ENCODE measurements at places on chromosomes 12 and 14.

- no peak for DNase-seq
These were observed 37.3 kb downstream of the PRKCH start for GRCh38 chr14:61358554-61359226.

- DNase-seq, result no peak
These were observed 34.3 kb upstream of the NCOR2 start for GRCh38 chr12:124601706-124602105.

GRCh38 chr14:89542786-89543424, 125.9 kb upstream of the FOXN3 start:
- DNase-seq, result no peak

GRCh38 chr12:41944216-41944615, 200.5 kb downstream of the GXYLT1 start:
- DNase-seq, result no peak

DNA sequence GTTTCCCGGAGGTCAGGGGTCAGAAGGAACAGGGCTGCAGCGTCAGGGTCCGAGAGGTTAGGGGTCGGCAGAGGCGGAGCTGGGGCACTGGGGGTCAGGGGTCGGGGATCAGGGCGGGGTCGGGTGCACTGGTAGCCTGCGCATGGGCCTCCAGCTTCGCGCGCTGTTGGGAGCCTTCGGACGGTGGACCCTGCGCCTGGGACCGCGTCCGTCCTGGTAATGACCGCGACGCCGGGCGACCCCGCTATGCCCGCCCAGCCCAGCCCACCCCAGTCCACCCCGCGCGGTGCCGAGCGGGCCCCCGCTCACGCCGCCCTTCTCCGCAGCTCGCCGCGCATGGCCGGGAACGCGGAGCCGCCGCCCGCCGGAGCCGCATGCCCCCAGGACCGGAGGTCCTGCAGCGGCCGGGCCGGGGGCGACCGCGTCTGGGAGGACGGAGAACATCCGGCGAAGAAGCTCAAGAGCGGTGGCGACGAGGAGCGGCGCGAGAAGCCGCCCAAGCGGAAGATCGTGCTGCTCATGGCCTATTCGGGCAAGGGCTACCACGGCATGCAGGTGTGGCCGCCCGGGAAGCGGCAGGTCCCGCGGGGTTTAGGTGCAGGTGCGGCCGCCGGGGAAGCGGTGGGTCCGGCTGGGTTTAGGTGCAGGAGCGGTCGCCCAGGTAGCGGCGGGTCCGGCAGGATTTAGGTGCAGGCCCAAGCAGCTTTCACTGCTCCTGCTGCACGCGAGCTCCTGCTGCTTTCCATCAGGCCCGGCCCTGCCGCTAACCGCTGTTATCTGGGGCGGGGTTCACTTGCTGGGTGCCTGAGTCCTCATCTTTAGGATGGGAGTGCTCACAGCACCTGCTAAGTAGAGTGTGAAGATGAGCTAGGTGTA, 743 bp downstream of the PUS1 start:
- no peak for DNase-seq

- DNase-seq, result no peak
These were observed 6.0 kb upstream of the ASB2 start for GRCh38 chr14:93982230-93983007.

GRCh38 chr12:132439333-132439904, 50.5 kb upstream of the FBRSL1 start:
- DNase-seq, result no peak

- no peak for DNase-seq
These were observed 5.5 kb downstream of the PABPN1 start for GRCh38 chr14:23326491-23327332.

DNA sequence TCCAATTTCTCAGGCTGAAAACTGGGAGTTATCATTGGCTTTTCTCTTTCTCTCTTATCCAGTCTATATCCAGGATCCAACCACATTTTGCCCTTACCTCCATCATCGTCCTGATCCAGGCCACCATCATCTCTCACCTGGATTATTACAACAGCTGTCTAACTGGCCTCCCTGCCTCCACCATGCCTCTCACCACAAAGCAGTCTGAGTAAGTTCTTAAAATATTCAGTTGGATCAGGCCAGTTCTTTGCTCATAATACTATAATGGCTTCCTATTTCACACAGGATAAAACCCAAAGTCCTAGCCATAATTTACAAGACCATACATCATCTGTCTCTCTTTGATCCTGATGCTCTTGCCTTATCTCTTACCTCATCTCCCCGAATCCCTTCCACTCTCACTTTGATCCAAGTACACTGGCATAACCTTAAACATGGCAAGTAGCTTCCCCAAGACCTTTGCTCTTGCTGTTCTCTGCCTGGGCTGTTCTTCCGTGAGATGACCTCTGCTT, 133.4 kb upstream of the RAP1B start:
- DNase-seq, result no peak

GRCh38 chr12:113961921-113962710, 4.0 kb downstream of the RBM19 start:
- DNase-seq, result no peak

DNA sequence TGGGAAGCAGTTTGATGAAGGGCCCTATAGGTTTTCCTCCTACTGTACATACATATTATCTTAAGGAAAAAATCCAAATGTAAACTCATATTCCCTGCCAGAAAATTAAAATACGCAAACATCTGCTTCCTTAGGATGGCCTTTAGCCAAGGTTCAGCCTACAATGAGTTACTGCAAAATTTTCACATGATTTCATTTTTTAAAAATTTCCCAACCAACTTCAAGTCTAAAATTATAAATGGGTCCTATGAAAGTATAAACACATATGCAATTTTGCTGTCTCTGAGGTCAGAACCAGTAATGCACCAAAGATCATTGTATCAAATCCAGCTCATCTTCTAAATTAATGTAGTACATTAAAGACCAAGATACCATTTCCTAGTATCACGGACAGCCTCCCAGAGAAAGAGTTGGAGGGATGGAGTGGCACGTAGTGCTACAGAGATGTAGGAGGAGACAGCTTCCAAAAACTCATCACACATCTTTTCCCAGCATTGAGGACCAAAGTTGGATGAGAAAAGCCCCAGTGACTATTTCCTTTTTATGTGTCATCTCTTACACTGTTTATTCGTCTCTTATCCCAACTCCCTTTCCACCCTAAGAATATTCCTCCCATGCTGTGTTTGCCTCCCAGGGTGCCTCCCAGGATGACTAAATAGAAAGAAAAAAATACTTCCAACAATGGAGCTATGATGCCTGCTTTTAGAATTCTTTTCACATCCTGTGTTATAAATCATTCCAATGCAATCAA, 92.3 kb upstream of the SLCO1C1 start:
- no peak for DNase-seq

DNA sequence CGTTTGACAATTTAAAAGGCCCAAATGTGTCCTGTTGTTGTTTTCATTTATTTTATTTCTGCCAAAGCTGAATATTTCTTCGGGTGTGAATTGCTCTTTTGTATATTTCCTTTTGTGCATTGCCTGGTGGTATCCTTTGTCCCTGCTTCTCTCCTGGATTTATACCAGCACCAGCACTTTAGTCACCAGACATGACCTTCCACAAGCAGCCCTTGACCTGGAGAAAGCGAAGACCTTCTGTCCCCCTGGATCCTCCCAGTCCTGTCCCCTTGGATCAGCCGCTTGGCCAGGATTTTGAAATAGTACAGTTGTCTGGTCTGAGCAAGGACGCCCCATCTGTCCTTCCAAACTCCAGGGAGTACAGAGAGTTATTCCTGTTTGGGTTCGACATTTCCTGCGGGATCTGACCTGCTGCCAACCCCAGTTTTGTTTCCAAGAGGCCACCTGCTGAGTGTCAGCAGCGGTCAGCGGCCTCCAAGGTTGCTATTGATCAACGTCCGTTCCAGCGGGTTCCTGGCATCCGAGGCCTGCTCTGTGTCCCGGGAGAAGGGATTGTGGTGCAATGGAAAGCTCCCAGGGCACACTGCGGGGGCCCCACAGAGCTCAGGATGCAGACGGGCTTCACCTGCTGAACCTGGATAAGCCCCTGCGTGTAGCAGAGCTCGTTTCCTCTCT, 45.1 kb upstream of the CHGA start:
- DNase-seq, result no peak

- no peak for DNase-seq
These were observed 48.8 kb downstream of the STXBP6 start for GRCh38 chr14:25001156-25001555.

- no peak for DNase-seq
These were observed 139.8 kb upstream of the SRRM4 start for GRCh38 chr12:118841588-118841987.

GRCh38 chr12:75960954-75961661, 70.5 kb downstream of the PHLDA1 start:
- DNase-seq, result no peak

DNA sequence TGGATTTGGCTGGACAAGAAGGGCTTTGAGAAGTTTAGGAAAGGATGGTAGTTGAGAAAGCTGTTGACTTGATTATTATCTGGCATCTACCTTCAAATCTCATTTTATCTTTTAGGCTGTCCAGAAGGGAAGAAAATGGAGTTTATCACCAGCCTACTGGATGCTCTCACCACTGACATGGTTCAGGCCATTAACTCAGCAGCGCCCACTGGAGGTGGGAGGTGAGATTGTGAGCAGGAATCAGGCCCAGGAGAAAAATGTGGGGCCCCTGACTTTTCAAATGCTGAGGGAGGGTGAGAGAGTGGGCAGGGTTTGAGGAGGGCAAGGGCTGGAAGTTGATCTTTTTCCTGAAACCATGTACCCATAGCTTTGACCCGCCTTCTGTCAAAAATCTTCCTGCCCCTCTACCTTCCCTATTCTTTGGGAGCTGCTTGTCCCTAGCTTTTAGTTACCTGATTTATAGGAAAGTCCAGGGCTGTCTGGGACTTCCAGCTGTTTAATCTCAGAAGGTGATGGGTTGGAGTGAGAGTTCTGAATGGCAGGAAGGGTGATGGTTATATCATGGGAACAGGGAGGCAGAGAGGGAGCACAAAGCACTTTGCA, 134.2 kb downstream of the SMOC1 start:
- DNase-seq, result no peak

DNA sequence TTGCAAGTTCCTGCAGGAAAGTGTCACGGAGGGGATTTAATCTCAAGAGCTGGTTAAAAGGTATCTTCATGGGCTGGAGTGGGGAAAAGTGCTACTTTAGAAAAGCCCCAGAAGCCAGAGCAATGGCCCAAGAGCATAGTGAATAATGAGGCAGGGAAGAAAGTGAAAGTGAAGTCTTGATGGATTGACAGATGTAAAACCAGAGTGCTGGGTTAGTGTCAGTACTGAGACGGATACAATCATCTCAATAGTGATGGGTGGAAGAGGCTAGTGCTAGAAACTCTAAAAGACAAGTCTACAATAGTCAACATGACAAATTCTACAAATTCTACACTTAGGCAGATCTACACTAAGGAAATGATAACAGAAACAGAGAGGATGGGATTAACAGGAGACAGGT, 68.1 kb downstream of the CIT start:
- no peak for DNase-seq

DNA sequence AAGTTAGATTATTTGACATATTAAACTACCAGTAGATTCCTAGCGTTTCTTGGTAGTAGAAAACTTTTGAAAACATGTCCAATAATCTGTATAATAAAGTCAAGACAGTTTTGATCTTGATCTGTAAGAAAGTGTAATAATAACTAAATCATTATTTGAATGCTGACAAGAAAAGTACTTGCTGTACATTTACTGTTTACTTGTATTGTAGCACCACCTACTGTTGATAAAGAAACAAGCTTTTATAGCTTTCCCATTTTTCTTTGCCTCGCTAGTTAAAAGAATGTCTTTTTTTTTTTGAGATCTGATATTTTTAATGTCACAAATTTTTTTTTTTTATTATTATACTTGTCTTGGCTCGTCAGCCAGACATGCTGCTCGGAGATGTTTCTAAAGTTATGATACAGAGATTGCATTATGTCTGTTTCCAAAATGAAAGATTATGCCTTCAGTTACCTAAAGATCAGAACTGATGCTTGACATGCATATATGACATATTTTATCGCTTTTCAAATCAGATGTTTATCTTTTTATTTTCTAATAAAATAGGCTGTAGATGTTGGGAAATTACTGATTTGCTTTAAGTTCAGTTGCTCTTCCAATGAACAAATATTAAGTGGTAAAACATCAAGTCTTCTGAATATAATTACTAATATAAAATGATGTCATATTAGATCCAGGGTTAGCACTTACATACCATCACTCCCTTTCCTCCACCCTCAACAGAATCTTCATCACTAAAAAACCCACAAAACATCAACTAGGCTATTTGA, 140.5 kb downstream of the AKAP6 start:
- no peak for DNase-seq

GRCh38 chr14:83814896-83815295, 1715.0 kb upstream of the FLRT2 start:
- no peak for DNase-seq

DNA sequence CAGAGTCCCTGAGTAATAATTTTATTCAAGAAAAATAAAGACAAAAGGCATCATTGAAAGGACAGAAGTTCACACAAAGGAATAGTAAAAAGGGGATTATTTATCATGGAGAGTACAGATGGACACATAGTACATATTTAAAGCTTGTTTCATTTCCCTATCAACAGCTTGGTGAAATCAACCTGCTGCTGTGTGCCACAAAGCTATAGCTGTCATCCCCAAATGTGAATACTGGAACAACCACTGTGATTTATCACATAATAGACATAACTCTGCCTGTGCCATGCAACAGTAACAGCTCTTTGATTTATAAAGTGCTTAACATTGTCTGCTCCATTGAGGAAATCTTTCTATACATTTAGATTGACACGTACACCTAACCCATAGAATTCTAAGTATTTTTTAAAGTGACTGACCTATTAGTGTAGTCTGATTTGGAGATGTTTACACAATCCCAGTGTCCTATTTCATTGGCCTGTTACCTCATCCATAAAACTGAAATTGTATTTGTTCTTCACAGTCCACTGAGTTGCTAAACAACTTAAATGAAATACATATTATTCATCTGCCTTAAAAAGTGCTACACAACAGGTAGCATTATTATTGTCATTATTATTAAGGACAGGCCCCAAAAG, 3.3 kb downstream of the NEMF start:
- no peak for DNase-seq

DNA sequence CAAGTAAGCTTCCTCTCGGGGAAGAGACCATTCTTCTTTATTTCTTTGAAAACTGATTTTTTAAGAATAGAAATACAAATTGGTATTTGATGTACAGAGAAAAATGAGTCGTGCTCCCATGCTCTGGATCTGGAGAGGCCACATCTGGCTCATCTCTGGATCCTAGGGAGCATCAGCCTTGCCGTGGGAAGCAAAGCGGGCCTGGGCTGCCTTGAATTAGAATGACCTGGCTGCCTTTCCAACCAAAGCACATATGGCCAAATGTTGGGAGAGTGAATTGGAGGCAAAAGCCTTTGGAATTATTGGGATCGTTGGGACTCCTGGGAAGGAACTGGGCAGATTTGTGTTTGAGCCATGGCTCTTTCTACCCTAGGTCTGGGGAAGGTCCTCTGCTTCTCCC, 80.0 kb downstream of the SLC25A47 start:
- no peak for DNase-seq

Data from activated gamma-delta T cell treated with Interleukin-2 at 50 U/mL for 16 hours (primary cell).